NCI-H2081 (cell line): ENCODE measurements at places on chromosomes 6 and 20.

DNA sequence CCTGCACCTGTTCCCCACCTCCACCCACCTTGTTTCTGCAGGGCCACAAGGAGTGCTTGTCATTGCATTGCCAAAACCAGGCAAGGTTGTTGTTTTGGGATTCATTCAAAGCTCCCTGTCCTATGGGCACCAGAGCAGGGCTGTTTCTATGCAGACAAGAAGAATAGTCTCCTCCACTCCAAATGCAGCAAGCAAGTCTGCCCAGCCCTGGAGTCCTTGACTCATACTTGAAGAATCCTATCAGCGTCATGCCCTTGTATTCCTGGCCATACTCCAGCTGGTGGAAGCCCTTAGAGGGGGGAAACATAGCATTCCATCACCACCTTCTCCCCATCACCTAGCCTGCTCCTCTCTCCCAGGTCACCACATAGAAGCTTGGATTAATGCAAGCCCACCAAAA lies 145.3 kb upstream of the ECI2 start:
- DNase-seq: no peak

DNA sequence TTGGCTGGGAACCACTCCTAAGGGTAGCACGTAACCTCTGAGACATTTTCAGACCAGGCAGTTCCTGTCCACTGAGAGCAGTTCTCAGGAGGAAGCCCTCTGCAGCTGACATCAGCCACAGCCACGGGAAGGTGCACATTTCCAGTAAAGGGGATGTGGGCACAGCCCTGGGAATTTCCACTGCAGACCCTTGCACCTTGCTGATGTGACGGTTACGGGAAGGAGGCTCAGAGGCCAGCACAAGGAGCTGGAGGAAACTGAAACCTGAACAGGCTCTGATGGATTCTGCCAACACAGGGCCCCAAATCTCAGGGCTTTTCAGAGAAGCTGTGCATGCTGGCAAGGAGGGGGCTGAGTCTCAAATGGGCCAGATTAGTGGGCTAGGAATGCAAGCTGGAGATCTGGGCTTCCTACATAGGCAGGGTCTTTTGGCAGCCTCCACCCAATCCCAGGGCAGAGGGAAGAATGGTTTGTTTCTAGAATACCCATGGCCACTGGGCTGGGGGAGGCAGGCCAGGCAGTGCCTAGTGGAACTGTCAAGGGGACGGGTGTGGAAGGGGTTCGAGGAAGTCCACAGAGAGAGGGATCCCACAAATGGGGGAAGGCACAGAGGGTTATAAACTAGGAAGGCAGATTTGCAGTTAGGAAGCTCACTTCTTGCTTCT lies 14.2 kb downstream of the EBF4 start:
- no peak for DNase-seq

DNA sequence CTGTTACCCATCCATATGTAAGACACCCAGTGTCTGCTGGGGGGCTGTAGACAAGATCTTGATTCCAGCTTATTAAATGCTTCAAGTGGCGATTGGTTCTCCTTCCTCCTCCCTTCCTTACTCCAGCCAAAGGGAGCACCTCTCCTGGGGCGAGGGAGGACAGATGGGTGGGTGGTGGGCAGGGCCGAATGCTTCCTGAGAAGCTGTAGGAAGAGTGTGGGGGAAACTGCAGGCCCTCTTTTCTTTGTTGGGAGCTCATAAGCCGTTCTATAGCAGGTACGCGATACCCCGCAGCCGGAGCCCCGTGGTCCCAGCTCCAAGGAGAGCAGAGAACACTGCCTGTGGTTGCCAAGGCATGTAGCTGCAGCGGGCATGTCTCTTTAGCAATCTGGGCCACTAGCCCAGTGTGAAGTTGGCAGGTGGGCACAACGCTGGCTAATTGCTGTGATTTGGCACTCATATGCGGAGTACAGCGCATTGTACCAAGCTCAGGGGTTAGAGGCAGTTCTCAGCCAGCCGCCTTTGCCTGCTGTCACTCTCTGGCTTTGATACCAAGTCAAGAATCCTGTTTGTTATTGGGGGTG lies 14.7 kb upstream of the KCNG1 start:
- peak; percentile 36 for DNase-seq

DNA sequence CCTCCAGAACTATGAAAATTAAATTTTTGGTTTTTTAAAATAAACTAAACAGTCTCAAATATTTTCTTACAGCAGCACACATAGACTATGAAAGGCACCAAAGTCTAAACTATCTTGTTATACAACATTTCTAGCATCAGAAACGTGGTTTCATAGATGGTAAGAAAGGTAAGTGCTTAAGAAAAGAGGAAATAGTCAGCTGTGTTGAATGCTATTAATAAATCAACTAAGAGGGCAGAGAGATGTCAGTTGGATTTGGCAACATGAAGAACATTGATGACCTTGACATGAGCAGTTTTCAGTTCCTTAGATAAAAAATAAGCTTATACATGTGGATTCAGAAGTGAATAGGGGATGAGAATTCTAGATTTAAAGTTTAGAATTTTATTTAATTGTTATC lies 113.6 kb downstream of the RFX6 start:
- DNase-seq: no peak

DNA sequence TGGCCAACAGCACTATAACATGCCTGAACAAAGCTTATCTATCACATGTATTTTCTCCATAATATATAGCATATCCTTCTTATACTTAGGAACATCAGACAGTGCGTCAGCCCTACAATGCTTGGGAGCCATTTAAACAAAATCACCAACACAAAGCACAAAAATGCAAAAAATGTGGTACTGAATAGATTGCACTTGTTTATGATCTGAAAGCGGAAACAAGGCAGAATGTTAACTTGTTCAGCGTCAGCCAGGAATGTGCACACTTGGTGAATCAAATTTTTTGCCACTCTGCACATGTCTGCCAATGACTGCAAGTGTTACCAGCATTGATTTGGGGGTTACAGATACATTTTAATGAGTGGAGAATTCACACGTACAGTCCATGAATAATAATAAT lies 14.8 kb downstream of the SLC35A1 start:
- DNase-seq: no peak

GRCh38 chr20:48278961-48279481 lies 493.7 kb upstream of the SULF2 start:
- no peak for DNase-seq

- no peak for DNase-seq
Measured at GRCh38 chr6:163667372-163668060, 253.0 kb downstream of the QKI start.

DNA sequence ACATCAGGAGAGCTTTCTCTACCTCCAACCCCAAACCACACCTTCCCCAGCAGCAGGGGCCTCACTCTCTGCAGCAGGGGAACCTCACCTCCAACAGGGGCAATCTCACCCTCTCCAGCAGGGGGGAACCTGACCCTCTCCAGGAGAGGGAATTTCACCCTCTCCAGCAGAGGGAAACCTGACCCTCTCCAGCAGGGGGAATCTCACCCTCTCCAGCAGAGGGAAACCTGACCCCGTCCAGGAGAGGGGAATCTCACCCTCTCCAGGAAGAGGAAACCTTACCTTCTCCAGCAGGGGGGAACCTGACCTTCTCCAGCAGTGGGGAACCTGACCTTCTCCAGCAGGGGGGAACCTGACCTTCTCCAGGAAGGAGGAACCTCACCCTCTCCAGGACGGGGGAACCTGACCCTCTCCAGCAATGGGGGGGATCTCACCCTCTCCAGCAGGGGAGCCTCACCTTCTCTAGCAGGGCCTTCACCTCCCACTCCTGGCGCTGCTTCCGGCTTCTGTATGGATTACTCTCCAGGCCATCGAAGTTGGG lies 3.1 kb downstream of the B3GALT4 start:
- DNase-seq: peak; percentile 20

GRCh38 chr6:54291738-54292137 lies 16.5 kb upstream of the TINAG start:
- DNase-seq: no peak

DNA sequence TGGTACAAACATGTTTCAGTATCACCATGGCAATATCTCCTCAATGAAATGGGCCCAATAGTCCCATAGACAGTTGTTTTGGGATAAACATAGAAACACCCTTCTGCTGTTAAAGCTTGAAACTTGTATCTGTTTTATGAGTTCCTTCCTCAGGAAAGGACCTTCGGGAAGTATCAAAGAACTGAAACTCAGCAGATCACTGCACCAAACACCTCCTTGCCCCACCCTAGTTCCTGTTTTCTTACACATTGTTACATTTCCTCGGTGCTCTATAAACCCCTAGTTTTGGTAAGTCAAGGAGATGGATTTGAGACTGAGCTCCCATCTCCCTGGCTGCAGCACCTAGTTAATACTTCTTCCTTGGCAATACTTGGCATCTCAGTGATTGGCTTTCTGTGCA lies 73.8 kb upstream of the ECI2 start:
- DNase-seq: no peak

GRCh38 chr6:64998204-64998603 lies 708.8 kb downstream of the EYS start:
- peak; percentile 49 for DNase-seq

DNA sequence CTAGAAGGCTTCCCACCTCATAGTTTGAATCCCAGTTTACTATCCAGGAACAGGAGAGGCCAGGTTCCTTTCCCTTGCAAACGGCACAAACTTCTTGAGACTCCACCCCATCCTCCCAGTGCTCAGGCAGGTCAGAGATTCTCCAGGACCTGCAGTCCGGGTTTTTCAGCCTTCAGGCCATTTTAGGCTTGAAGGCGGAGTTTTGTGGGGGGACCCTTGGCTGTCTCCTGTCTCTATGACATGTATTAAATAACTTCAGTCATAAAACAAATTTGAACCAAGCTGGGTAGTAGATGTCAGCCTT lies 230.1 kb downstream of the NFATC2 start:
- no peak for DNase-seq

GRCh38 chr6:39298061-39298460 lies 16.2 kb downstream of the KCNK17 start:
- DNase-seq: no peak

DNA sequence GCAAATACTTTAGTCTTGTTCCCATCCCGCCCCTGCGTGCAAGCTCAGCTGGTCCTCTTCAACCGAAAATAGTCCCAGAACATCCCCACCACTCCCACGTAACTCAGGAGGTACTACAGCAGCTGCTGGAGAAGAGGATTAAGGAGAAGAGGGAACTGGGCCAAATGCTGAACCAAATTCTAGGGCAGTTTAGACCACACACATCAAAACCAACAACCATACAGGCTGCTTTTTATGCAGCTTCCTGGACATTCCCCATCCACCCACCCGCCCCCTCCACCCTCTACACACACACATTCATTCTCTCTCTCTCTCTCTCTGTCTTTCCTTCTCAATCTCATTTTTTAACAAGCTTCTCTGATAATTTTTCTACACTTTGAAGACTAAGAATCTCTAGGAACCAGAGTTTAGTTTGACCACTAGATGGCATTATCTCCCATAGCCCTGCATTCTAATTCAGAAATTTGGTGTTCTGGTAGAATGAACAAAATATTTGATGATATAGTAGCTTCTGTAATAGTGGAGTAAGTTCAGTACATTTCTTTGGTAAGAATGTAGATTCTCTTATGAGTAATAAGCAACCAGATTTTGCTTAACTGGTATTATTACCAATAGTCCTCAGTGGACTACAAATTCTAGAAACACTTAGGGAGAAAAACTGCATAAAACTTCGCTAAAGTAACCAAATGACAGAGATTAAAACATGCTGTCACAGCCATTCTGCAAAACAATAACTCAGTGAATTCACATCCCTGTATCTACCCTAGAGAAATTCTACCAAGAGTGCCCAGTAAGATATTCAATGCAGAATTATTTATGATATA lies 52.1 kb upstream of the BEND6 start:
- peak; percentile 18 for DNase-seq

- no peak for DNase-seq
Measured at GRCh38 chr6:157203764-157204163, 119.6 kb downstream of the TMEM242 start.

DNA sequence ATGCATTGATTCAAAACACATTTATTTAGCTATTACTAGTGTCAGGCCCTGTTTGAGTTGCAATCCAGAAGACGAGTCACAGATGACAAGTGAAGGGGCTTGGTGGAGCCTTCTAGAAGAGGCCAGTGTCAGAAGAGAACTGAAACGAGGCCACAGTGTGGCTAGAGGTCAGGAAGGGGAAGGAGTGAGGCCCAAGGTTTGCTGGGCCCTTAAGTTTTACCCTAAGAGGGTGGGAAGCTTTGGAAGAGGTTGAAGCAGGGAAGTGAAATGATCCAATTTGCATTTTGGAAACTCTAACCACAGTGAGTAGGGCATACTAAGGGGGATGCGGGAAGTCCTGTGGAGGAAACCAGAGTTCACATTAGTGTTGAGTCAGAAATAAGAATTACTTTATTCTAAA lies 25.0 kb downstream of the TTK start:
- no peak for DNase-seq

- no peak for DNase-seq
Measured at GRCh38 chr6:4664117-4664626, 112.0 kb upstream of the CDYL start.

DNA sequence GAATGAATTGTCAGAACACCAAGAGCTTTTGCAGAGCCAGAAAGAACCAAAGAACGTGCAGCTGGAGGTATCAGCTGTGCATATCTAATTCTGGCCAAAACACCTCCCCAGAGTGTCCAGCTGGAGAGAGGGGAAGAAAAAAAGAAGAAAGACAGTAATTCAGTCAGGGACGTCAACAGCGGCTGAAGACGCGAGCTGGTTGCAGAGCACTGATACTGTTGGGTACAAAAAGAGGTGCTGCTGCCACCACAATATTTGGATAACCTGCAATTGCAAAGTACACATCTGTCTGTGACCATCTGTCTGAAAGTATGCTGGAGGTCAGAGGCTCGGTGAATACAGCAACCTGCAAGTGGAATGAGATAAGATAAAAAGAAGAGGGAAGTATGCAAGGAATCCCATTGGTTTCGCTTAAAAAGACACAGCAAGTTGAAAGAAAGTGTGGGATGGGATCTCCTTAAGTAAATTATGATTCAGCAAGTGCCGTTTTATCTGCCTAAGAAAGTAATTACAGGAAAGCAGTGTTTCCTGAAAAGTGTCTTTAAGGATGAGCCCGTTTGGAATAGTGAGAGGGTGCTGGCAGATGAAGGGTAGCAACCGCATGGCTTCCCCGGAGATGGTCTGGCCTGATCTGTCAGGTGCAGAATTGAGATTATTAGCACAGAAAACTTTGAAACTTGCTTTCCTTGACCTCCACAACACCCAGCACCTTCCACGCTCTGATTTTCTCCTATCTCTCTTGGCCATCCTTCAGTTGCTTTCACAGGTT lies 189.9 kb upstream of the PRDM1 start:
- DNase-seq: no peak

DNA sequence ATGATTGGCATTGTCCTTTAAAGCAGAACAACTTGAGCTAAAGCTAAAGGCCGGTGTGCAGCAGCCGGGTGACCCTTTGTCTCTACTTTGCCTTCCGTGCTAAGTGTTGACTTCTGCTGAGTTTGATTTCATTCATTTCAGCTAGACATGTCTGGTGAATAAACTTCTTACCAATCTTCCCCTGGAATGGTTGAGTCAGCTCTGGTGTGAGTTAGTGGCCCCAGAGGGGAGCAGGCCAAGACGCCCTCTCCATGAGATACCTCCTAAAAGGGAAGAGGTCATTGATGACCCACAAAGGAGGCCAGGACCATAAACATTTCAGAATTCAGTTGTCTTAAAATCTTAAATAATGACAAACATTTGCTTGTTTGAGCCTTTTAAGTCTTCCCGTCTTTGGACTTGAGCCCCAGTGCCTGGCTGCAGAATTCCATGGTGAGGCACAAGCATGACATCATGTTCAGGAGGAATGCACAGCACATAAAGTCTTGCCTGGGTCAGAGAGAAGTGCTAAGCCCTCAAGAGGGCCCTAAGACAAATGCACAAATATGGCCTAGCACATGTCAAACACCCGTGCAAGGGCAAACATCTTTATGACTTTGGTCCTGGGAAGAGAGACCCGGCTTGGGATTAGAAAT lies 96.3 kb upstream of the NEDD9 start:
- no peak for DNase-seq

- DNase-seq: peak; percentile 30
Measured at GRCh38 chr6:134123666-134124208, 71.3 kb upstream of the SLC2A12 start.
